ENCODE measurements at places on chromosomes 2 and 18.

- no peak for DNase-seq
These were observed 97.4 kb upstream of the DDX18 start for GRCh38 chr2:117717072-117717471.

GRCh38 chr2:10316860-10317259 is 14.2 kb downstream of the HPCAL1 start:
- DNase-seq: no peak

GRCh38 chr18:24300703-24301102 is 96.9 kb downstream of the OSBPL1A start:
- no peak for DNase-seq

- no peak for DNase-seq
These were observed 9.3 kb downstream of the SP3 start for GRCh38 chr2:173955867-173956266.

GRCh38 chr2:11065833-11066485 is 89.3 kb upstream of the SLC66A3 start:
- peak; percentile 78 for DNase-seq

- DNase-seq: no peak
These were observed 33.5 kb upstream of the RAB27B start for GRCh38 chr18:54794823-54795222.

DNA sequence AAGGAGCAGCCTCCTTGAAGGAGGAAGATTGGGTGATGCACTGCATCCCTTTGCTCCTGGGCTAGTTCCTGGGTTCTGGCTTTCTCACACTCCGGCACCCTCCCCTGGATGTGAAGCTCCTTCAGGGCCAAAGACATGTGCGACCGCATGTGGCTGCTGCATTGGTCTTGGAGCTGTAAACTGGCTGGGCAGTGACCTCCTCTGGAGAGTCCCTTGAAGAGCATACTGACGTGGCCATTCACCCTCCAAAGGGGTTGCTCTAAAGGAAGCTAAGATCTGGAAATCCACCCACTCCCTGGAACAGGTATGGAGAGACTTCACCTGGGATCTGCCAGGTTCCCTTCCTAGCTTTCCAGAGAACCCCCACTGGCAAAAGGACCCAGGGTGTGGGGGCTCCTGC is 62.1 kb downstream of the TMEM17 start:
- no peak for DNase-seq

DNA sequence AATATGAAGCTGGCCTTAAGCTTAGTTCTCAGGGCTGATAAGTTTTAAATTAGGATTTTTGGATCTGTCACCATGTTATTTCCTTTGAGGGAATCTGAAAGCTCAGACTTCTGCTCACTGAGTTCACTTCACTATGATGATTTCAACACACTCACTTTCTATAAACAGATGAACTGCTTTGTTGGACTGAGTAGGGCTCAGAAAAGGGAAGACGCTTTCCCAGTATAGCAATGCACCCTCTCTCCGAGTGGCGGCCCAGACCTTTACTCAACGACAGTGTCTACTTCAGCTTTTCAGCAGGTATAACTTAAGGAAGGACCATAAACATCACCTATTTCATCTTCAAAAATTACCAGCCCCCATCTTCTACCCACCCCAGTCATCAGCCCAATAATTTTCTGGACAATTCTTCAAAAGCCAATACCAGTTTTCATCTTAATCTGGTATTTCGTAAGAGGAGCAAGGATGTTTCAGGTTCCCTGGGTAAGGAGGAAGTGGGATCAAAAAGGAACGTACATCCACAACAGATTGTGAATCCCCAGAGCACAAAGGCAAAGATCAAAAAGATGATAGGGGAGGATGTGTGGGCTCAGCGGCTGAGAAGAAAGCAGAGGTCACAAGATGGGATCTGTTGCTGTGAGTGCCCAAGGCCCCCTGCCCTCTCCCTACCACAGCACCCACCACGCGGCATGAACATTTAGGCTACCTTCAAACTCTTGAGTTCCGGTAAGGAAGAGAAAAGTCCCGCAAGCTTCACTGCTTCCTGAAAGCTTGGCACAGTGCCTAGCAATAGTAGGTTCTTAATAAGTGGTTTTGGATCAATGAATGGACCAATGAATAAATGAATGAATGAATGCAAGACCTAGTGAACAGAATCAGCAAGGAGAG is 41.9 kb downstream of the LPIN2 start:
- no peak for DNase-seq

DNA sequence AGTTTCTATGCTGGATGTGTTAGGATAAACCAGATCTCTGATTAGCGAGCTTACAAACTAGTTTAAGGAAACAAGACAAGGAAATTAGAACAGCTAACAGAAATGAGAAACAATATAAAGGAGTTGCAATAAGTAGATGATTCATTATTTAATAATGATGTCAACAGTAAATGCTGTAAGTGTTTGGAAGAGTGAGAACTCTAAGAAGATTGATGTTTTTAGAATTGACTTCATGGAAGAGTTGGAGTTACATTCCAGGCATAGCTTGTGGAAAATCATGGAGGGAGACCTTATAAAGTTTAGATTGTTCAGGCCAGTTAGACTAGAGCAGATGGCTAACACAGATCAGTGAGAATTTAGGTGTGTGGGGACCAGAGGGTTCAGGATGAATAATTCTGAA is 32.6 kb downstream of the PPP1R1C start:
- no peak for DNase-seq

GRCh38 chr2:161068670-161069069 is 91.6 kb upstream of the TANK start:
- no peak for DNase-seq

GRCh38 chr2:192535956-192536921 is 341.5 kb upstream of the TMEFF2 start:
- DNase-seq: peak; percentile 52

- DNase-seq: no peak
These were observed 14.2 kb downstream of the CAPG start for GRCh38 chr2:85395912-85396475.

GRCh38 chr2:37573451-37574388 is 97.7 kb downstream of the CDC42EP3 start:
- no peak for DNase-seq

GRCh38 chr2:228763379-228763981 is 507.6 kb downstream of the PID1 start:
- DNase-seq: no peak

- no peak for DNase-seq
These were observed 3.5 kb downstream of the COPS9 start for GRCh38 chr2:240132651-240132980.

GRCh38 chr2:119625226-119625625 is 53.8 kb upstream of the TMEM177 start:
- no peak for DNase-seq

DNA sequence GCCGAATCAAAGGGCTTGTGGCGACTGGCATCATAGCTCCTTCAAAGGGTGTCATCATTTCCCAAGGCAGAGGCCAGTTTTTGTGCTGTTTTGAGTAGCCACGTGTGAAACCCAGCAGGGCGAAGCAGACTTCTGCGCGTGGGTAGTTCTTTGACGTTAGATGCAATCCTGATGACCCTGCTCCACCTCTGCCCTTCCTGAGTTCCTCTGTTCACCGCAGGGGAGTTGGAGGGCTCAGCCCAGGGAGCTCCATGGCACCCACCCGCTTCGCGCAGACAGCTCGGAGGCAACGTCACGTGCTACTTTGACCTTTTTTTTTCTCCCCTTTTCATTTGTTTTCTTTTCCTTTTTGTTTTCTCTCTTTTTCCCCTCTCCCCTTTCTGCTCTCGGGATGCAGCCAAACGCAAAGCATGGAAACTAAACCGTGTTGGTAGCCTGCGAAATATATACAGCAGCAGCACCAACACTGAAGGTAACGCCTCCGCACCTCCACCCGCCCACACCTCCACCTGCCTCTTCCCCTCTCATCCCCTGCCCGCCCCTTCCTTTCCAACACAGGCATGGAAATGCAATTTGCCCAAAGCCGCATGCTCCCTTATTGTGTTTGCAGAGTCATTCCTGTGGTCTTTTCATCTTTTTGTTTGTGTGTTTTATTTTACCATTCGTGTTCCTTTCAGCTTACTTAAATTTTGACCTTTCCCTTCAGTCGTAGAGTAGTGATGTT is 153.6 kb downstream of the GBX2 start:
- no peak for DNase-seq

- no peak for DNase-seq
These were observed 2.3 kb downstream of the EMX1 start for GRCh38 chr2:72919414-72920317.

DNA sequence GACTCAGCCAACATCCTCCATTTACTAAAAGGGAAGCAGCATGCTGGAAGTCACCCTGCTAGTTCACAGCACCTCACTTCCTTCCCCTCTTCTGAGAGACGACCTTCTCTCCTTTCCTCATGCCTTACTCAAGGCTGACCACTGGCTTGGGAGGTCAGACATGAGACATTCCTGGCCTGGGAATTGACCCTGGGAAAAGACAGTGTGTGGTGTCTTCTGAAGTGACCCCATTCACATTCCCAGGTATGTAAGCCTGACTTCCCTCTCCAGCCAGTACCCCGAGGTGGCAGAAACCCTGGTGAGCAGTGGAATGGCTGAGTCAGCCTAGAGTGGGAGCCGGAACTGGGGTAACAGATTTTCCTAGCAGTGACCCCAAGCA is 92.4 kb downstream of the PLB1 start:
- no peak for DNase-seq

GRCh38 chr2:152421521-152422370 is 86.8 kb downstream of the FMNL2 start:
- no peak for DNase-seq
